NCI-H187 (cell line): ENCODE measurements at places on chromosomes 3 and 15.

GRCh38 chr3:31896026-31896425 lies 85.0 kb downstream of the OSBPL10 start:
- DNase-seq, result no peak

- no peak for DNase-seq
Observed at GRCh38 chr15:51190424-51191068, 95.8 kb upstream of the TNFAIP8L3 start.

- DNase-seq, result no peak
Observed at GRCh38 chr3:5271372-5271683, 83.8 kb downstream of the EDEM1 start.

DNA sequence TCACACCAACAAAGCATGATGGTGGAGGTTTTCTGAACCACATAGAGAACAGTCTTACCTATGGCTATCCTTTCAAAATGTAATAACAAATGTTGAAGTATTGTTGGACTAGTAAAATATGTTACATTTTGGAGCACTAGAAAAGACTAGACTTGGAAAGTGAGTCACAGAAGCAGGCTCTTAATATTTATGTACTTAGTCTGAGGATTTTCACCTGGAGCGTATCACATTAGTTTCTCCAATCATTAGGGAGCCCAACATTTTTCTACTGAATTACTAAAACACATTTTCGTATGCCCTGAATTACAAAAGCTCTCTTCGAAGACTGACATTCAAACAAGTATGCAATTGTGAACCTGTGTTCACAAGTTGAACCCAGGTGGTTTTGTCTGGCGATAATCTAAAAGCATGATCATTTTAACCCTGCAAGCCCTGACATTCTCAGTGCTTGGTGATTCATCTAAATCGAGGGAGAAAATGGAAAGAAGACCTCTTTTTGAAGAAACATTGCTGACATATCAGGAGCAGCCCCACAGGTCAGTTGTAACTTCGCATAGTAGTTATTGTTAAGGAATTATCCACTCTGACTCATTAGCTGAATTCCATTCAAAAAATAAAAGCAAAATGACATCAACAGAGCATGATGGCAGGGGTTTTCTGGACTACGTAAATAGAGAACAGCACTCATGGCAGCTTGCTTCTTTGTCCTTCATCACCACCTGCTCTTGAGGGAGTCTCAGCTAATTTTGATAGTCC lies 679.8 kb upstream of the NECTIN3 start:
- DNase-seq, result no peak

DNA sequence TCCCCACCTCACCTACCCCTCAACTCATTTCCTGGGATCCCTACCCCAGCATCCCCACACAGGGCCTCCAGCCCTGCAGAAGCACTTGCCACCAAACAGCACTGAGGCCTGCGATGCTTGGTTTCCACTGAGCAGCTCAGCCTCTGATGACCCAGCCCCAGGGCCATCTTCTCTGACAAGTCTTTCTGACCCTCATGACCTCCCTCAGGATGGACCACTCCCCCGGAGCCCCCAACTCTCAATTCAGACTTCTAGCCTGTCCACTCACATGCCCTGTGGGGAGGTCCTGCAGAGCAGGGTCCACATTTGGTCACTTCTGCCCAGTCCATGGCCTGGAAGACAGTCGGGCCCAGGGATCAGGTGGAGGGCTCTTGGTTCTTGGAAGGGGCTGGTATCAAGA lies 63.4 kb upstream of the SPATA12 start:
- no peak for DNase-seq
